ENCODE measurements at places on chromosomes 12 and 14. TPM values are rescaled to one million over a fixed set of nuclear protein-coding genes. Genes with fewer than 3 reads are reported as not detected.

Gene IL31
- not detected for total RNA-seq

Gene STAC3
- total RNA-seq: 0.19 TPM

Gene ESR2
- 0.47 TPM for total RNA-seq

Gene FAIM2
- not detected for total RNA-seq

Gene LIN7A
- total RNA-seq: 0.18 TPM

Gene IKBIP
- total RNA-seq: 77.4 TPM

Gene KRT71
- not detected for total RNA-seq

Gene OASL
- 0.36 TPM for total RNA-seq

Gene ACOT6
- total RNA-seq: not detected

Gene CIDEB
- total RNA-seq: 1.4 TPM

Gene CYP46A1
- 0.09 TPM for total RNA-seq

Gene SLCO1B1
- not detected for total RNA-seq

Gene POTEM
- total RNA-seq: not detected

Gene NKX2-1
- not detected for total RNA-seq

Gene LAG3
- total RNA-seq: under 0.01 TPM

Gene FGF6
- not detected for total RNA-seq

Gene FITM1
- 0.27 TPM for total RNA-seq

Gene KRT82
- not detected for total RNA-seq

Gene PIANP
- total RNA-seq: under 0.01 TPM

Gene TAS2R9
- 0.09 TPM for total RNA-seq

Gene MDGA2
- total RNA-seq: not detected

Gene DNAJC22
- total RNA-seq: 2.0 TPM
